ELR (cell line): ENCODE measurements at places on chromosomes 7 and 10.

DNA sequence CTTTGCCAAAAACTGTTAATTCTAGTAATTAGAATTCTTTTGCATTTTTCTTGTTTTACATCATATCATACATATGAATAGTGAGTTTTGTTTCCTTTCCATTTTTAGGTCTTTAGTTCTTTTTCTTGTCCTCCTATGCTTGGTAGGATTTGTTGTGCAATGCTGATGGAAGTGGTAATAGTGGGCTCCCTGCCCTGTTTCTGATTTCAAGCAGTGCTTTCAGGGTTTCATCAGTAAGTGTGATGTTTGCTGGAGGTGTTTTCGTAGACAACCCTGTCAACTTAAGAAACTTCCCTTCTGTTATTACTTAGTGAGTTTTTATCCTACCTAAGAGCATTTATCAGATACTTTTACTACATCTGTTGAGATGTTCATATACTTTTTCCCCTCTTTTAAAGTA lies 50.5 kb downstream of the CSGALNACT2 start:
- DNase-seq = no peak

- DNase-seq = peak; percentile 80
These were observed 188.4 kb upstream of the AGK start for GRCh38 chr7:141362580-141363435.

DNA sequence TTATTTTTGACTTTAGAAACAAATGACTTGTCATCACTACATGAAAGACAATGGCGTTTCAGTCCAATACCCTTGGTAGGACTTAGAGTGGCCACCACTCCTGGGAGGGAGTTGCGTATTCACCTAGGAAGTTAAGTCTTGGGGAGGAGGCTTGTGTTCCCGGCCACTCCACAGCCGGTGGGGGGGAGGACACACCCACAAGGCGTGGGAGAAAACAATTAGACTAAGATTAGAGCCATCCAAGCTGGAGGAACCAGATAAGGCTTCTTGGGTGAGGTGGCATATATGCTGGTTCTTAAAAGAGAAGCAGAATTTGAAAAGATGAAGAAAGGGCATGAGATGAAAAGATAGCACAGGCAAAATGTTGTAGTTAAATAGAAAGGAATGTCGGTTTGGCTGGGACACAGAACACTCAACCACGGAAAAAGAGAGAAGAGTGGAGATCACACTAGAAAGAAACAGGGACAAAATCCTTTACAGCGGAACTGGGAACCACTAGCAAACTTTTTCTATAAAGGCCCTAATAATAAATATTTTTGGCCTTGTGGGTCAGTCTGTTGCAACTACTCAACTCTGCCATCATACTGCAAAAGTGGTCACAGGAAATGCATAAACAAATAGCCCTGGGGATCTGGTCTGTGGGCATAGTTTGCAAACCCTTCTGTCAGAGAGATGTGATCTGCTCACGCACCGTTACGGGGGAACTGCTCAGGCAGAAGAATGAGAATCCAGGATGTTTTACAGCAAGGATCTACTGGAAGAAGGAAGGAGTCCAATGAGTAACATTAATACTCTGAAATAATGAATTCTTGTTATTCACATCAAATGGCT lies 651.8 kb downstream of the PARD3 start:
- DNase-seq = no peak

DNA sequence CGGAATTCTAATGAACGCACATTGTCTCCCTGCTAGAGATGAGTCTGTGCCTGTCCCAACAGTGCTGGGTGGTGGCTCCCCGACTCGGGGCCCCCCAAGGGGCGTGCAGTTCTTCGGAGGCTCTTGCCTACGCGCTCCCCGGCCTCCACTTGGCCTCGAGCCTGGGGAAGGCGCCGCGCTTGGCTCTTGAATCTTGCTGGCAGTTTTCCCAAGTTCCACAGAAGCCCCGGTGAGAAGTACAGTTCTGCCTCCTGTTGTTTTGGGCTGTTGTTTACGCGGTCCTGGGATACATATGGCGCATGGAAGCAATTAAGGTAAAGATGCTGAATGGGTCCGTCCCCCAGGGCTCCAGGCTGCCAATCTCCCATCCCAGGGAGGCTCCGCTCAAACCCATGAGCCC lies 32.6 kb upstream of the UNCX start:
- no peak for DNase-seq

DNA sequence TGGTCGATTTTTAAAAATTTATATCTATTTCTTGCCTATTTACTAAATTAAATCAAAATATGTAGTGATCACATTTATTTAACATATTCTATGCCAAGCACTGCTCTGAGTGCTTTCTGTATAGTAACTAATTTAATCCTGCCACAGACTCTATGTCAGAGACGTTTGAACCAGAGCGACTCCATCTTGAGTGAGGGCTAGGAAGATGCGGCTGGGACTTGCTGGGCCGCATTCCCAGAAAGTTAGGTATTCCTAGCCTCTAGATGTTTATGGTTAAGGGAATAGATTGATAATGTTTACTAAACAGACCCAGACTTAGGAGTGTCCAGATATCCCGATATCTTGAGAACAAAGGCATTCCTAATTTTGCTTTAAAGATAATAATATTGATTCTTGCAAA lies 3.2 kb upstream of the GSTO1 start:
- DNase-seq = no peak

GRCh38 chr7:17302575-17303142 lies 4.2 kb downstream of the AHR start:
- DNase-seq = peak; percentile 47

DNA sequence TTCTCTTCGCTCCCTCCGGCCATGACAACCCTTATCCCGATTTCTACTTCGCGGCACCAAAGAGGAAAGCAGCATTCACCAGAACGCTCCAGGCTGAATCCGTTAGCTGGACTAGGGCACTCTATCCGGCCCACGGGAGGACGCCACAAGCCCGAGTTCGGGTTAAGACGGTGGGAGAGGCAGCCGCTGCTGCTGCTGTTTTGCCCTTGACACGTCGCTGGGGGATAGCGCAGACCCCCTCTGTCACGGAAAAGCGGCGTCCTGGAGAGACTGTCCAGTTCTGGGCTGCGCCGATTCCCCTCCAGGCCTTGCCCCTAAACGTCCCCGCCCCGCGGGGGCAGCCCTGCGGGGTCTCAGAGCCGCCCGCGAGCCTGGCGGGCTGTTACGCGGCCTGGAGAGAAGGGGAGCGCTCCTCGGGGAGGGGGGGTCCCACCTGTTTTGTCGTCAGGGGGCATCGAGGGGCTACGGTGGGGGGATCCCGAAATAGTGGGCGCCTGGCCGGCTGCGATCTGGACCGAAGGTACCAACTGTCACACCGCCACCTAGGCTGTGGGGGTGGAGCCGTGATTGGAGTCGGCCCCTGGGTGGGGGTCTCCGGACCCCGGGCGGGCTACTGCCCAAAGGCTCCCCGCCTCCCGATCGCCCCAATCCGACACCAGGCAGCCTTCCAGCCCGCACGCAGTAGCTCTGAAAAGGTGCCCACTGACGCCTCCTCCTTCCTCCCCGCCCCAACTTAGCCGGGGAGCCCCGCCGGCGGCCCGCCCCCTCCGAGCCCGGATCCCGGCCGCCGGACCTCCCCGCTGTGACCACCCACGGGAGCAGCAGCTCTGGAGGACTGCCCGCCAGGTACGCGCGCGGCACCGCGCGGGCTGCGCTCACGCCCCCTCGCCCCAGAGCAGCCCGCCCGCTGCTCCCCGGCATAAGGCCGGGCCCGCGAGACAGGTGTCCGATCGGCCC lies 772 bp downstream of the SGMS1 start:
- peak; percentile 63 for DNase-seq

GRCh38 chr10:51588984-51589383 lies 110.4 kb downstream of the CSTF2T start:
- no peak for DNase-seq

- peak; percentile 62 for DNase-seq
These were observed 18.0 kb downstream of the SLC25A13 start for GRCh38 chr7:96303686-96304443.

DNA sequence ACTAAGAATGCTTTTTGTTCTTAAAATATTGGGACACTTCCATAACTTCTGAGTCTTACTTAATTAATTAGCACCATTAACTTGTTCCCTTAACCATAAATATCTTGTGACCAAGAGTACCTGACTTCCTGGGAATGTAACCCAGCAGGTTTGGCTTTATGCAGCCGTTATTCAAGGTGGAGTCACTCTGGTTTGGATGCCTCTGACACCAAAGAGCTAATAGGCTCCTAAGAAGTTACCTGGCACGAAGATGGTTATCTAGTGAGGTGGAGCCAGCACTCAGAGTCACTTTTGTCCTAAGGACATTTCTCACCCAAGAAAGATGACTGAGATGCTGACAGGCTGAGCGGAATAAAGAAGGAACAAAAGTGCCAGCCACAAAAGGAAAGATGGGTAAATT lies 172.3 kb downstream of the C1GALT1 start:
- DNase-seq = no peak

DNA sequence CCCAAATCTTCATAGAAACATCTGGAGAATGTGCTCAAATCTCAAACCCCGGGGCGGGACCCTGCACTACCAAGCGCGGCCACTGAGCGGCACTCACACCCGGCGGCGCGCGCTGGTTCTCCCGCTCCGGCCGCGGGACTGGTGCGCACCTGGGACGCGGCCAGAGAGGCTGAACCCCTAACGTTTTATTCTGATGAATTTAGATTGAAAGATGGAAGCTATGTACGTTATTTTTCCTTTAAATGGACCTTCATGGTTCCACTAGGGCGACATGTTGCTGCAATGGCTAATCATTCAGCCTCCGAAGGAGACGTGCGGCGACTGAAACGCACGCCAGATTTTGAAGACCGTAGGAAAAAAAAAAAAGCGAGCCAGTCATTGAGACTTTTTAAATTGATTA lies 107.0 kb upstream of the INSIG1 start:
- DNase-seq = peak; percentile 56
